ENCODE measurements at places on chromosomes 5 and 9. TPM values are rescaled to one million over a fixed set of nuclear protein-coding genes. Genes with fewer than 3 reads are reported as not detected.

Gene IFT74
- polyA plus RNA-seq: 4.9 TPM

Gene TRAF1
- 0.38 TPM for polyA plus RNA-seq

Gene AIF1L
- polyA plus RNA-seq: 1.4 TPM

Gene MZB1
- polyA plus RNA-seq: 23.7 TPM

Gene NR4A3
- polyA plus RNA-seq: 0.02 TPM

Gene FASTKD3
- 6.3 TPM for polyA plus RNA-seq

Gene PRRX2
- not detected for polyA plus RNA-seq

Gene TAF1L
- polyA plus RNA-seq: not detected

Gene CSF1R
- 17.9 TPM for polyA plus RNA-seq

Gene ANKRD31
- polyA plus RNA-seq: 0.03 TPM

Gene MCTP1
- 3.0 TPM for polyA plus RNA-seq

Gene PCDHB15
- polyA plus RNA-seq: 0.52 TPM

Gene SPINK4
- not detected for polyA plus RNA-seq

Gene GNAQ
- 9.5 TPM for polyA plus RNA-seq

Gene BTNL8
- polyA plus RNA-seq: 0.63 TPM

Gene SVEP1
- polyA plus RNA-seq: 0.58 TPM

Gene BARHL1
- not detected for polyA plus RNA-seq

Gene ACER2
- 1.8 TPM for polyA plus RNA-seq

Gene GPR150
- 0.17 TPM for polyA plus RNA-seq

Gene SMU1
- polyA plus RNA-seq: 6.7 TPM

Gene IFNA13
- not detected for polyA plus RNA-seq

Gene NR2F1
- 13.0 TPM for polyA plus RNA-seq

Gene C7
- polyA plus RNA-seq: 64.9 TPM

Gene SPATA31A3
- not detected for polyA plus RNA-seq

Gene IL4
- not detected for polyA plus RNA-seq

Gene LAMC3
- 3.2 TPM for polyA plus RNA-seq

Gene CDC25C
- 0.49 TPM for polyA plus RNA-seq

Gene TXNDC8
- not detected for polyA plus RNA-seq

Gene PCDHA13
- 0.03 TPM for polyA plus RNA-seq

Gene FGF18
- polyA plus RNA-seq: not detected

Gene LPAR1
- polyA plus RNA-seq: 0.51 TPM

Gene NR5A1
- not detected for polyA plus RNA-seq

Gene MAN2A1
- polyA plus RNA-seq: 23.4 TPM

Gene SLC36A2
- not detected for polyA plus RNA-seq

Gene ADAMTSL1
- 1.1 TPM for polyA plus RNA-seq

Gene KLF9
- polyA plus RNA-seq: 18.4 TPM

Gene PCDHGA6
- 0.18 TPM for polyA plus RNA-seq

Gene TNIP1
- polyA plus RNA-seq: 45.1 TPM

Gene RASGRF2
- polyA plus RNA-seq: 0.28 TPM

Gene RNF208
- polyA plus RNA-seq: 7.1 TPM

Gene CCL28
- 1.2 TPM for polyA plus RNA-seq

Gene ANKRD33B
- polyA plus RNA-seq: not detected

Gene PCDHB7
- polyA plus RNA-seq: 0.21 TPM

Gene CCDC180
- polyA plus RNA-seq: 0.09 TPM

Gene EIF4E1B
- not detected for polyA plus RNA-seq

Gene BARX1
- not detected for polyA plus RNA-seq

Gene C1QTNF3
- polyA plus RNA-seq: 1.8 TPM

Gene PCDHB16
- 0.14 TPM for polyA plus RNA-seq

Gene DDX4
- not detected for polyA plus RNA-seq

Gene PDGFRB
- 6.1 TPM for polyA plus RNA-seq

Gene MARCOL
- polyA plus RNA-seq: not detected

Gene FBN2
- polyA plus RNA-seq: 0.10 TPM
